ENCODE measurements at places on chromosomes 12 and 14.

DNA sequence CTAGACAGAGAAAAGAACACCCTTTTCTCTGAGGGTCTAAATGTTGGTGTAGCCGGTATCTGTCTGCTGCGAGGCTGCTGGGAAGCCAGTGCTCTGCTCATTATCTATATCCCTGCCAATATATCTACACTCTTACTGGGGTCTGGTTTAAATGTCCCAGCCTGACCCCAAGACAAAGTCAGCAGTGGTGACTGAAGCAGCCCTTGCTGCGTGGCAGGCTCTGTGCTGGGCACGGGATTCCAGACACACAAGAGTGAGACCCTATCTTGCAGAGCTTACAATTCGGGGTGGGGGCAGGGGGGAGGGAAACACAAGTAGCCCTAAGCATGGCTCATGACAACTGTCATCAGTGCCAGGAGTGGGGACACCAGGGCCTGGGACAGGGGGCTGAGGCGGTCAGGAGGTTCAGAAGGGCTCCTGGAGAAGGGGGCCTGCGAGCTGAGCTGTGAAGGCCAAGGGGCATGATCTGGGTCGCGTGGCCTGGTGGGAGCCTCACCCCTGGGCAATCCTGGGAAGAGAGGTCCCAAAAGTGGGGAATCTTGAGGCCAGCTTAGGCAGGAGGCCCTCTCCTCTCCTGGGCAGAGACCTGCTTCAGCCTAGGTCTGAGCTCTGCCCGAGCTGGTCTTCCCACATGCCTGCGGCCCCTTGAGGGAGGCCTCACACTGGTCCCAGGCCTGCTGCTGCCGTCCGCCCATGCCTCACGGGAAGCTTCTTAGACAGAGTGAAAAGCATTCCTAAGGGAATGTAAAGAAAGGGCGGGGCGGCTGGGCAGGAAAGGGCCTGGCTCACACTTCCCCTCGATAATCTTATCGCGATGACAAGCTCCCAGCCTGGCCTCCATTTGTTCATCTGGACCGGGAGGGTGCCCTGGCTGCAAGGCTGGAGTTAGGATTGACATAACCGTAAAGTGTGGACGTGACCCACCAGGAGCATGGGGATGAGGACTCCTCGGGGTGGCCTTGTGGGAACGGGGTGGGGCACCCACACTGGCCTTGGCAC is 7.3 kb upstream of the RCOR1 start:
- no peak for DNase-seq

GRCh38 chr14:40694023-40694422 is 912.7 kb upstream of the LRFN5 start:
- no peak for DNase-seq

DNA sequence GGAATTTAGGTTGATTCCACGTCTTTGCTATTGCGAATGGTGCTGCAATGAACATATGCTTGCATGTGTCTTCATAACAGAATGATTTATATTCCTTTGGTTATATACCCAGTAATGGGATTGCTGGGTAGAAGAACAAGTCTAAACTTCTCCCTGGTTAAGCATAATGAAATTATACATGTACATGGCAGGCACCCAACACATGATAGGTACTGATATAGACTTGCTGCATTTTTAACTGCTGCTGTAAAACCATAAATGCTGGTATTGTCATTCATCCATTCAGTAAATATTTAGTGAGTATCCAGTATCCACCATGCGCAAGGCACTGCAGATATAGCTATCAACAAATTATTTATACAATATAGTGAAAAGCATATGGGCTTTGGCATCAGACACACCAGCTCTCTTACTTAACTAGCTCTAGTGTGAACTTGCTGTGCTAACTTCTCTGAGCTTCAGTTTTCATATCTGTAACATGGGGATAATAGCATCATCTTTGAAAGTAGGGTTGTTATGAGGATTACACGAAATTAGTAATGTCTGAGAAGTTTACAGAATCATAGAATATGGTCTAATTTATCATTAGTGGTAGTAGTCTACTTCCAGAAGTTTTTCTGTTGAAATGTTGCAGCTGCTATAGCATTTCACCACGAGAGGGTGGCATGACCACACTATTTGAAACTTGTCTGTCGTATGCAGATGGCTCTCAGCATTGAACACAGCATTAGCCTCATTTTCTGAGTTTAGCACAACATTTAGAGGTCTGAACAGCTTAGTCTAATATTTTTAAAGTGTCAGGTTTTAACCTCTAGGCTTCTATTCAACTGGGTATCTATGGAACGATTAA is 32.0 kb upstream of the SEL1L start:
- no peak for DNase-seq

DNA sequence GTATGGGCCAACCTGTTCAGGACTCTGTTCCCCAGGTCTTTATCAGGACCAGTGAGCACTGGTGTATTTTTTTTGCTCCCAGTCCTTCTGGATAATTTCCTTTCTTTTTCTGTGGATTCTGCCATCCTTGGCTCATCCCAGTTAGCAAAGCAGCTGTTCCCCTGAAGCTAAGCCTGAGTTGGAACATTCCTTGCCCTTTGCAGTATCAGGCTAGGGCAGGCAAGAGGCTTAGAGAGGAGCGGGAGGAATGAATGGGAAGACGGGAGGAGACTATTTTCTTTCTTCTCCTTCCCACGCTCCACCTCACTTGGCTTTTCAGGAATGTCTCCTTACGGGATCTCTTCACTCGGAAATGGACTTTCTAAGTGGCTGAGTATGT is 29.2 kb downstream of the ERG28 start:
- no peak for DNase-seq

GRCh38 chr12:57983146-57983857 is 41.9 kb downstream of the ATP23 start:
- DNase-seq = peak; percentile 16

- no peak for DNase-seq
These were observed 180.3 kb downstream of the RMST start for GRCh38 chr12:97642911-97643310.

DNA sequence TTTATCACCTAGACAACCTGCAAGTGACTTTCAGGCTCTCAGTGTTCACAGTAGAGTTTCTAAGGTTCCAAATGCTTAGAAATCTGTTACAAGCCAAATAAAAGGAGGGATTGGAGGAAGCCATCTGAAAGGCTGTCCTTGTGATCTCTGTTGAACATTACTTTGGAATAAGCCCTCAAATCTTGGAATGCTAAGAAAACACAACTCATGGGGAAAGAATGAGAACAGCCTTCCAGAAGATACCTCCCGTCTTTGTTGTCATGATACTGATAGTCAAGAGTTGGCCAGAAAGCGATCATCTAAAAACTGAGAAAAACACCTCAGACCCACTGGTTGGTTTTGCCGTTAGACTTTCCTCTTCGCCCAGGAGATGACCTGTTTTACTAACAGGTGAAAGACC is 44.4 kb upstream of the KCNK13 start:
- no peak for DNase-seq

GRCh38 chr12:77682488-77682887 is 148.2 kb upstream of the NAV3 start:
- no peak for DNase-seq

- DNase-seq = no peak
These were observed 785 bp upstream of the LHX5 start for GRCh38 chr12:113472191-113473121.

GRCh38 chr14:40268236-40268635 is 836.0 kb upstream of the FBXO33 start:
- DNase-seq = no peak

DNA sequence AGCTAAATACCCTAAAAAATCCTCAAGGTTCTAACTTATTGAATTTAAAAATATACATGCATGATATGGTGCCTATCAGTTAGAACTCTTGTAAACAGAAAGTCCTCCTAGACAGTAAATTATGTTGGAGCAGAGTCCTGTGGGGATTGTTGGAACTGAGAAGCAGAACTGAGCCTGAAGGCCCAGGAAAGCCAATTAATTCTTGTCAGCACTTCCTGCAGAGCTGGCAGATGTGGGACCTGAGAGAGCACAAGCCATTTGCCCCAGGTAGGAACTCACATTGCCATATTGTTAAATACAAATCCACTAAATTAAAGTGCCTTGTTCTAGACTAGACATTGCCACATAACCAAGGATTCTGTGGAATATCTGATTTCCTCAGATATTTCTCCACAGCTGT is 117.1 kb downstream of the RTN1 start:
- no peak for DNase-seq

DNA sequence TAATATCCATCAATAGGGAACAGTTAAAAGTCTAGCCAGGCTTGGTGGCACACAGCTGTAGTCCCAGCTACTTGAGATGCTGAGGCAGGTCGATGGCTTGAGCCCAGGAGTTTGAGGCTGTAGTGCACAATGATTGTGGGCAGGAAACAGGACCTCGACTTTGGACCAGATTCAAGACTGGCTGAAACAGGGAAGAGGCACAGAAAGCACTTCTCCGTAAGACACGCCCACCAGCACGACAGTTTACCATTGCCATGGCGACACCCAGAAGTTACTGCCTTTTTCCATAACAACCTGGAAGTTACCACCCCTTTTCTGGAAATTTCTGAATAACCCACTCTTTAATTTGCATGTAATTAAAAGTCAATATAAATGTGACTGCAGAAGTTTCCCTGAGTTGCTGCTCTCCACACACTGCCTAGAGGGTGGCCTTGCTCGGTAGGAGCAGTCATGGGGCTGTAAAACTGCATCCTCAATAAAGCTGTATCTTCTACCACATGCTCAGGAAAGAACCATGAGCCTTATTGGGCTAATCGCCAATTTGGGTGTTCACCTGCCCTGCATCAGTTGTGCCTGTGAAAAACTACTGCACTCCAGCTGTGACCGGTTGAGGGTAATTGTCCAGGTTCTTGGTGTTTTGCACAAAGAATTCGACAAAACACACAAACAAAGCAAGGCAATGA is 4.6 kb upstream of the LRRC23 start:
- no peak for DNase-seq

DNA sequence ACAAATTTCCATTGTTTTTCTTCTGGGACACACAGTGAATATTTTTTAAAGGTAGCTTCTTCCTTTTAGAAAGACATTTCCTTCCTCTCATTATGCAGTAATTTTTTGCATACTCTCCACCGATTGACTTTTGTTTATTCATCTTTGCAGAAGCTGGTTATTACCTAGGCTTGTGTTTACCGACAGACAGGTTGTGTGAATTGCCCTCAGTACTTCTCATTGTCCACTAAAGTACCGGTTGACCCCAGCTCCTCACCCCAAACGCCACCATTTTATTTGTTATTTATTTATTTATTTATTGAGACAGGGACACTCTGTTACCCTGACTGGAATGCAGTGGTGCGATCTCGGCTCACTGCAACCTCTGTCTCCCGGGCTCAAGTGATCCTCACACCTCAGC is 63.4 kb upstream of the MYL2 start:
- no peak for DNase-seq

DNA sequence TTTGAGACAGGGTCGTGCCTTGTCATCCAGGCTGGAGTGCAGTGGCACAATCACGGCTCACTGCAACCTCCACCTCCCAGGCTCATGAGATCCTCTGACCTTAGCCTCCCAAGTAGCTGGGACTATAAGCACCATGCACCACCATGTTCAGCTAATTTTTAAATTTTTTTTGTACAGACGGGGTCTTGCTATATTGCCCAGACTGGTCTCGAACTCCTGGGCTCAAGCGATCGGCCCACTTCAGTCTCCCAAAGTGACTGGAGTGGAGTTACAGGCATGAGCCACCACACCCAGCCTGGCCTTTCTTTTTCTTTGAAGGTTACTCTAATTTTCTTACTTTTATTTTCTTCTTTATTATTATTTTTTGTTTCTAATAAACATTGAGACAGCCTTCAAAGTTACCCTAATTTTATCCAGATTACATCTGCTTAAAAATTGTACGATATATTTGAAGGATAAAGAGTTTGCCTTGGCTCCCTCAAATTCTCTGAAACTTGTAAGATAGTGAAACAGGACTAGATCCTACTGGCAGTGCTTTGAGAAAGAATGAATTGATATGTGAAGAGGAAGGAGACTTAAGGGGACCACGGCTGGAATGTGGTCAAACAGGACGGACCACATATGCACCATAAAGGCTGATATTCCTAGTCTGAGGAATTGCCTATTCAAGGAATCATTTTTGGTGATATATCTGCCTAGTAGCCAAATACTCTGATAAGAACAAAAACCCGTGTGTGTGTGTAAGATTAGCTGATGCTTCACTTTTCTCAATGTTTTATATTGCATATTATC is 14.1 kb upstream of the SINHCAF start:
- no peak for DNase-seq

GRCh38 chr14:100287202-100287997 is 18.8 kb downstream of the SLC25A29 start:
- no peak for DNase-seq

DNA sequence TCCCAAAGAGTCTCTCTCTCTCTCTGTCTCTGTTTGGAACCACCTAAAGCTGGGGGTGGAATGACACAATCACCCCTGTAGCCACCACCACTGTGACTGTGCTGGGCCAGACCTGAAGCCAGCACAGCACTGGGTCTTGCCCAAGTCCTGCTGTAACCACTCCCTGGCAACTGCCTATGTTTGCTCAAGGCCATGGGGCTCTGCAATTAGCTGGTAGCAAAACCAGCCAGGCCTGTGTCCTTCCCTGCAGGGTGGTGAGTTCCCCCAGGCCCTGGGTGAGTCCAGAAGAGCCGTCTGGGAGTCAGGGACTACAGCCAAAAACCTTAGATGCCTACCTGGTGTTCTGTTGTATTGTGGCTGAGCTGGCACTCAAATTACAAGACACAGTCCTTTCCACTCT is 50.8 kb downstream of the DGLUCY start:
- DNase-seq = no peak

DNA sequence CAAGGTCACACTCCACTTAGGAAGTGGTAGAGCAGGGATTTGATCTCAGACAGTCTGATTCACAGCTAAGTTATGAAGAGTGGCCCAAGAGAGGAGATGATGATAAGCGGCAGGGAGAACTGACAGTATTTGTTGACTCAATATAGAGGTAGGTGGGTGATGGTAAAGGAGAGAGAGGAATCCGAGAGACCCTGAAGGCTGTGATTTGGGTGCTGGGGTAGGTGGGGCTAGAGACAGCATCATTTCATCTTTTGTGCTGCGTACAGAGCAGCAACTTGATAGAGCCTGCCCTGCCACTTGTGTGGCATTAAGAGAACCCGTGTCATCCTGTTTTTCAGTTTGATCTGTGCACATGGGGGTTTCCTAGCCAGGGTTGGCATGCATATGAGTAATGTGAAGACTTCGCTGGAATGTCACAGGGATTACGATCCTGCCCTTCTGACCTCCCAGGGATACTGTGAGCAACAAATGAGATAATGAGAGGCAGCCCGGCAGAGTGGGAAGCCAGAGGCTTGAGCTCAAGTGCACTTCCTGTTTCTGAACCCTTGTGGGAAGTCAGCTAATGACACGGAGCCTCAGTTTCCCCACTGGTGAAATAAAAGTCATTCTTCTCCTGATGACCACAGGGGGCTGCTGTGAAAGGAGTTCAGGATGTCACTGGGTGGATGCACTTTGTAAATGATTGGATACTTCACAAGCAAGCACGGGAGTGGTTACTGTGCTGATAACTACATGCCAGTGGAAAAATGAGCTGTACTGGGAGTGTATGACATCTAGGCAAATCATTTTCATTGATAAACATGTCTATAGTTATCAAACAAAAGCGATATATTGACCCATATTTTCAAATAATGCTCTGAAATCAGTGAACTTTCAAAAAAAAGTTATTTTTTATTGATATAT is 59.5 kb upstream of the IGF1 start:
- DNase-seq = peak; percentile 84

GRCh38 chr12:69666798-69667197 is 32.3 kb downstream of the BEST3 start:
- DNase-seq = no peak

GRCh38 chr12:111942557-111942956 is 70.4 kb downstream of the TMEM116 start:
- DNase-seq = peak; percentile 46

GRCh38 chr12:34294671-34295365 is 272.5 kb downstream of the ALG10 start:
- no peak for DNase-seq

GRCh38 chr12:18304609-18305008 is 43.3 kb downstream of the PIK3C2G start:
- DNase-seq = no peak
